Dermis microvascular lymphatic vessel endothelial cell (primary cell): ENCODE measurements at places on chromosomes 3 and 15.
A peak's percentile ranks its signal among the peaks of the same experiment; 100 is the strongest.

DNA sequence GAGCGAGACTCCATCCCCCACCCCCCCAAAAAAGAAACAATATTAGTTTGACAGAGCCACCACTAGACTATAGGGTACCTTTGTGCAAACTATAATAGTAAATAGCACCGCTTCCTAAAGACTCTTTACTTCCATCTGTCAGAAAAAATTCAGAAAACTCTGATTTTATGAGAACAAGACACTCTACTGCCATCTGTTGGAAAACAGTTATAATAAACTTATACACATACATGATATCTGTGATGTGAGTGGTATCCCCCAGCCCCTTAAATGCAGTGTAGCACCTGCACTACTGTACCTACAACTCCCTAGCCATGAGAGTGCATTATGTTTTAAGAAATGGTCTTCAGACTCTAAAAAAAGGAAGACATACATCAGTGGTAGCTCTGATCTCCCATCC is 47.1 kb upstream of the CTDSPL start:
- DNase-seq: no peak

GRCh38 chr3:186432189-186432588 is 70.2 kb upstream of the DGKG start:
- DNase-seq: no peak

GRCh38 chr3:57221883-57222282 is 5.6 kb upstream of the APPL1 start:
- no peak for DNase-seq

DNA sequence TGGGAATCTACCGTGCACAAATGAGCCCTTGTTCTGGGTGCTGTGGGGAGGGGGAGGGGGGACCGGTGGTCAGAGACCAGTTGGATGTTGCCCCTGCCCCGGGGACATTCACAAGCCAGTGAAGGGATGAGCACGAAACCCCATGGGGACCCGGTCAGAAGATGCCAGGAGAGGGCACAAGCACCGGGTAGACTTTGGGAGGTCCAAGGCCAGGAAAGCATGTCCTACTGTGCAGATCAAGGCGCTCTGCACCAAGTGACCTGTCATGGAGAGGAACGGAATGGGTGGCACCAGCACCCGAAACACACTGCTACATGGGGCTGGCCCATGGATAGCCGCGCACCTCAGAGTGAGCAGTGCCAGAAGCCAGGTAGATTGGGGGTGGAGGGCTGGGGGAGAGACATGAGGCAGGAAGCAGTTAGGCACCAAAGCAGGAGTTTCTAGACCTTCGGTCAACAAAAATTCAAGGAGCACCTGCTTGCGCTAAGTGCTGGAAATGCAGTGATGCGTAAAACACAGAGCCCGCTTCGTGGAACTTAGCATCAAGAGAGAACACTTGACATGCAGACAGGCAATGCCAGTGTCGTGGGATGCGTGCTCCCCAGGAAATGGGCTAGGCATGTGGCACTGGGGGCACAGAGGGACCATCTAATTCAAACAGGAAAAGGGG is 99.1 kb downstream of the CPN2 start:
- no peak for DNase-seq

DNA sequence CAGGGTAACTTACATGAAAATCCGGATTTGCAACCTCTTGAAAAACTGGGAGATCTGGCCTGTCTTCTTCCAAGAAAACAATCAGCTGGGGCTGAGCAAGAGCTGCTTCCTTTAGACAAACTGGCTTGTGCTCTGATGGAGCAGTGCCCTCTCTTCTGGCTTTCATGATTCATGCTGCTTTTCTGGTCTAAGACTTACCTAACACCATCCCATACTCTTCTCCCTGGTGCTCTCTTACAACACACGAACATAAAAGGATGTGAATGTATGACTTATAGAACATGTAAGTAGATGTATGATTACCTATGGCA is 9.9 kb downstream of the TJP1 start:
- DNase-seq: peak; percentile 46

DNA sequence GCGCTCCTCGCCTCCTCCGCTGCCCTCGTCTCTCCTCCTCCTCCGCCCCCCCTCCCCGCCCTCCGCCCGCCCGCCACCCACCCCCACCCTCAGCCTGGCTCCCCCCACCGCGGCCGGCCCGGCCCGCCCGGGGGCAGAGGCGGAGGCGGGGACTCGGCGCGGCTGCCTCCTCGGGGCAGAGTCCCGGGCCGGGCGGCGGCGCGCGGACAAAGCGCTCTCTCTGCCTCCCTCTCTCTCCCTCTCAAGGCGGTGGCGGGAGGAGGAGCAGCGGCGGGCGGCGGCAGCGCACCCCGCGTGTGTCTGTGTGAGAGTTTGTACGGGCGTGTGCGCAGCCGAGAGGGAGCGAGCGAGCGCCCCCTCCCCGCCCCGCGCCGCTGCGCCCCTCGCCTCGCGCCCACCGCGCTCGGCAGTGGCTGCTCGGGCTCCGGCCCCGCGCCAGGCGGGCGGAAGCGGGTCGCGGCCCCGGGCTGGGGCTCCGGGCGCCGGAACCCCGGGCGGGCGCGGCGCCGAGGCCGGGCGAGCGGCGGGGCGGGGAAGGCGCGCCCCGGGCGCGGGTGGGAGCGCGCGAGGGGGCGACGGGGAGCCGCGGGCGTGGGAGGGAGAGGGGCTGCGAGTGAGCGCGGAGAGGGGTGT is at the start of gene IGF2BP2:
IGF2BP2 (minus strand) TSS at position 37 of the 633 bp plus-strand sequence. CDS start 82 bp downstream, outside the sequence.
- peak; percentile 86 for DNase-seq

DNA sequence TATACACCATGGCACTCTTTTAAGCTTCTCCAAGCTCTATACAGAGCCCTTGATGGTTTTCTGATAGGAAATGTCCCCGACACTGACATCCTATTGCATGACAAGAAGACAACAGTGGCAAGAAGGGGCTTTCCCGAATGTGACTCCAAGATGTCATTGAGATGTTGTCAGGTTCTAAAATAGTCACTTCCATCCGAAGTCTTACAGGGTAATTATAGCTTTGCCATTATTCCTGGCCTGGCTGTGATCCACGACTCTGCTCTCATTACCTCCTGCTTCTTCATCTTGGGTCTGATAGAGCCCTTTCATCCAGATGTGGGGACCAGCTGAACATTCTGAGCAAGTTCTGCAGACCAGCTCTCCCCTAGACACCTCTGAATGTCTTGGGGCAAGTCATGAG is 40.6 kb upstream of the ADAMTS9 start:
- DNase-seq: no peak

GRCh38 chr15:54159012-54159411 is 180.8 kb downstream of the UNC13C start:
- DNase-seq: no peak

DNA sequence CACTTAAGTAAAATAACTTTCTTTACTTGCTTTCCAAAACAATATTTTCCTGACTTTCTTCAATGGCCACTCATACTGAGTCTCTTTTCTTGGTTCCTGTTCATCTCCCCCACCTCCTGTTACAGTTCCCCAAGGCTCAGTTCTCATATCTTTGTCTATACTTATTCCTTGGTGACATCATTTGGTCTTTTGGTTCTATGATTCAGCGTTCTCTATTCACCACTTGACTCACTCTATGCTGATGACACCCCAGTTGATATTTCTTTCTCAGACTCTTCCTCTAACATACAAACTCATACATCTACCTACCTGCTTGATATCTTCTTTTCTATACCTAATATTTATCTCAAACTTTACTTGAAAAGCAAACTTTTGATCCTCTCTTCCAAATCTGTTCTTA is 85.0 kb upstream of the P3H2 start:
- DNase-seq: no peak

DNA sequence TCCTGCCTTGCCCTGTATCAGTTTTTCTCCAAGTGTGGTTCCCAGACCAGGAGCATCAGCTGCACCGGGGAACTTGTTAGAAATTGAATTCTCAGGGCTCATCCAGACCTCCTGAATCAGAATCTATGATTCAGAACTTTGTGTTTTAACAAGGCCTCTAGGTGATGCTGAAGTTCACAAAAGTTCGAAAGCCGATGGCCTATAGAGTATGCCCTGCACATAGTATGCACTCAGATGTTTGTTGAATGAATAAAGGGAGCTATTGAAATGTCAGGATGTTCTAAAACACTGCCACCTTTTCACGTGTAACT is 664 bp upstream of the LARP6 start:
- no peak for DNase-seq

GRCh38 chr3:42717306-42717705 is 14.7 kb upstream of the HHATL start:
- DNase-seq: no peak
